ENCODE measurements at places on chromosomes 11 and 22.

GRCh38 chr11:32092581-32093170 is 1.8 kb downstream of the RCN1 start:
- no peak for DNase-seq
- H3K36me3 ChIP-seq: peaks cover 11% of the 10 kb centered on the region
- peaks cover 40% of the 10 kb centered on the region for H3K4me1 ChIP-seq
- peak overlapping the region; percentile 84 for H3K27ac ChIP-seq

DNA sequence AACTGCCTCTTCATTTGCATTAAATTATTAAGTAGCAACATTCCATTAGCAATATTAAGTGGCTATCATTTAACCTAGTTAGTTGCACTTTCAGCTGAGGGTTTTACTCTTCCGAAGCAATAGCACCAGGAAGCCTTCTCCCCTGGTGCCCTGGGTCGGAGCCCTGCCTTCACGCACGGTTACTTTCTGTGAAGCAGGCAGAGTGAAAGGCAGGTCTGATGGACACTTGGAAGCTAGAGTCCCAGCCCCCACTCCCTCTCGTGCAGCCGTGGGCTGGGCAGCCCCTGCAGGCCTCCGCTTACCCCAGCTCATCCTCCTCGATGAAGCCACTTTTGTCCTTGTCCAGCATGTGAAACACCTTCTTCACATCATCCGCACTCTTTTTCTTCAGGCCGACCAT is 2.0 kb downstream of the PVALB start:
- no peak overlapping the region for H3K27ac ChIP-seq
- peaks cover 46% of the 10 kb centered on the region for H3K27me3 ChIP-seq
- no peak for DNase-seq
- H3K4me1 ChIP-seq: no peaks in the 10 kb centered on the region

DNA sequence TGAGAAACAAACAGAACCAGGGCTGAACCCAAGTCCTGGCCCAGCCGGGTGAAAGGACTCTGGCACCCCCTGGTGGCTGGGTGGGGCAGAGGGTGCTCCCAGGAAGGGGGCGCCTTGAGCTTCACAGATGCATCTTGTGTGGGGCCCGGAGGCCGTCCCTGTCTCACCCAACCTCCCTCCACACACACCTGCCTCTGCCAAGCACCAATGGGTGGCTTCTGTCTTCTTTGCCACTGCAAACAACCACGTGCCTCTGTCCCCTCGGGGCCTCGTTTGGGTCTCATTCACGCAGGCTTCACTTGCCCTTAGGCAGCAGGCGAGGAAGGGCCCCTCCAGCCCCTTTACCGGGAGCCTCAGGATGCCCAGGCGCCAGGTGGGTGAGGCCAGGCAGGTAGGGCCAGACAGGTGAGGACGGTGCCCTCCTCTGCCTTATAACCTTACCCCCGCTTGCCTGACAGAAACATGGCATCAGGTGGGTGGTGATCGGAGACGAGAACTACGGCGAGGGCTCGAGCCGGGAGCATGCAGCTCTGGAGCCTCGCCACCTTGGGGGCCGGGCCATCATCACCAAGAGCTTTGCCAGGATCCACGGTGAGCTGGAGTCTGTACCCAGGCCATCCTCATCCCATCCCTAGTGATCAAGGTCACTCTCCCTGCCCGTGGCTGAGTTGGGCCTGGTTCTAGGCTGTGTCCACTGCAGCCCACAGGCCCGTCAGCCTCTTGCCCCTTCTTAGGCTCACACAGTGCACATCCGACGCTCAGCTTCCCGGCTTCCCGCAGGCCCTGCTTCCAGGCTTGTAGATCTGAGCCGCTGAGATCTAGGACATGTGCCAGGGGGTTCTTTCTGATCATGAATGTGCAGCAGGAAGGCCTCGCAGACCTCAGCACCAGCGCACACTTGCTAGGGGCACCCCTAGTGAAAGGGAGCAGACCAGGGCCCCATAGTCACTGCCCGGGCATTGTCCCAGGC is 17.2 kb downstream of the POLR3H start:
- peaks cover 9% of the 10 kb centered on the region for H3K4me1 ChIP-seq
- H3K27me3 ChIP-seq: no peaks in the 10 kb centered on the region
- no peak overlapping the region for H3K4me3 ChIP-seq
- H3K36me3 ChIP-seq: peaks cover 6% of the 10 kb centered on the region
- no peak overlapping the region for H3K27ac ChIP-seq

- peak overlapping the region; percentile 99 for H3K27ac ChIP-seq
- H3K4me1 ChIP-seq: peaks cover 73% of the 10 kb centered on the region
- peak overlapping the region; percentile 97 for H3K4me3 ChIP-seq
- no peaks in the 10 kb centered on the region for H3K27me3 ChIP-seq
- H3K36me3 ChIP-seq: no peaks in the 10 kb centered on the region
These were observed 14.7 kb downstream of the MIAT start for GRCh38 chr22:26672060-26672471.

DNA sequence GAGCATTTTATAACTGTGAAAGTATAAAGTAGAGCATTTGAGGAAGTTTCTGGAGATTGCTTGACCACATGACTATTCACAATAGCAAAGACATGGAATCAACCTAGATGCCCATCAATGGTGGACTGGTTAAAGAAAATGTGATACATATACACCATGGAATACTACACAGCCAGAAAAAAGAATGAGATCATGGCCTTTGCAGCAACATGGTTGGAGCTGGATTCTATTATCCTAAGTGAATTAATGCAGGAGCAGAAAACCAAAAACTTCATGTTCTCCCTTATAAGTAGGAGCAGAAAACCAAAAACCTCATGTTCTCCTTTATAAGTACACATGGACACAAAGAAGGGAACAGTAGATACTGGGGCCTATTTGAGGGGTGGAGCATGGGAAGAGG is 30.3 kb downstream of the UVRAG start:
- no peak overlapping the region for H3K27ac ChIP-seq
- peaks cover 18% of the 10 kb centered on the region for H3K4me1 ChIP-seq
- no peak for DNase-seq
- H3K36me3 ChIP-seq: no peaks in the 10 kb centered on the region

- H3K36me3 ChIP-seq: no peaks in the 10 kb centered on the region
- no peak overlapping the region for H3K4me3 ChIP-seq
- H3K27me3 ChIP-seq: no peaks in the 10 kb centered on the region
- no peak overlapping the region for H3K27ac ChIP-seq
- no peaks in the 10 kb centered on the region for H3K4me1 ChIP-seq
These were observed 1132.4 kb downstream of the BRD1 start for GRCh38 chr22:48695251-48695650.

GRCh38 chr11:119094816-119095065 is 6.9 kb downstream of the DPAGT1 start:
- peaks cover 29% of the 10 kb centered on the region for H3K36me3 ChIP-seq
- DNase-seq: peak; percentile 77
- no peaks in the 10 kb centered on the region for H3K27me3 ChIP-seq

DNA sequence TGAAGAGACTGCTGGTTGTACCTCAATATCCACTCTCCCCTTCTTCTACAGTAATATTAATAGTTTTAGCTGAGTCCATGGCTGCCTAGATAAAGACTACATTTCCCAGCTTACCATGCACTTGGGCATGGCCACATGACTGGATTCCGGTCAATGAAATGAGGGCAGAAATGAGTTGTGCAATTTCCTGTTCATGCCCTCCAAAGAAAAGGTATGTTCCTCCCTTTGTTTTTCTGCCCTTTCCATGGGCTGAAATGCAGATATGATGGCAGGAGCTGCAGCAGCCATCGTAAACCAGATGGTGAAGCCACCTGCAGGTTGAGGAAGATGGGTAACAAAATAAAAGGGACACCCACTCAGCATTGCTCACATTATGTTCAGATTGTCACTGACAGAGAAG is 15.3 kb upstream of the ELFN2 start:
- DNase-seq: no peak
- peaks cover 10% of the 10 kb centered on the region for H3K4me1 ChIP-seq
- peaks cover 5% of the 10 kb centered on the region for H3K36me3 ChIP-seq
- H3K27me3 ChIP-seq: peaks cover 16% of the 10 kb centered on the region
- H3K27ac ChIP-seq: peak overlapping the region; percentile 54

DNA sequence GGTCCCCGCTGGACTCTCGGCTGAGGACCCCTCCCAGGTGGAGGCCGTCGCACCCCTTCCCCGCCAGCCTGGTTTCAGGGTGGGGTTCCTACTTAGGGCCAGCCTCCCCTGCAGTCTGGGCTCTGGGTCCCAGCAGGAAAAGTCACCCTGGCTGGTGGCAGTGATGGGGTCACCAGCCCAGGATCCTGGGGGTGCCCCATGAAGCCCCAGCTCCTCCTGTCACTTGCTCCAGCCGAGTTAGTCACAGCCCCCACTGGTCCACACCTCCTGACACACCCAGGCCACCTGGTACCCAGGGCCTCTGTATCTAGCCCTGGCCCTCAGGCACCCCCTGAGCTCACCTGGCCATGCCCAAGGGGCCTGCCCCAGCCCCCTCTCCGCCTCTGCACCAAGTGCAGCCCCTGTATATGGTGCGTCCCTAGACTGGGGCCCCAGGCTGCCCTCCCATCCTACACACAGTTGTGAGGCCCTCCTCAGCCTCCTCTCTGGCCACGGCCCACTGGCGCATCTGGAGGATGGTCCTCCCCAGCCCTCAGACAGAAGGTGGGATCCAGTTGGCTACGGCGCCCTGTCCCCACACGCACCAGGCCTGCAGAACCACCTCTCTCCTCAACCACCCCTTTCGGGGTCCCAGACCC is 6.7 kb downstream of the PLXNB2 start:
- no peak for DNase-seq
- H3K4me3 ChIP-seq: no peak overlapping the region
- H3K4me1 ChIP-seq: no peaks in the 10 kb centered on the region
- H3K36me3 ChIP-seq: no peaks in the 10 kb centered on the region
- no peak overlapping the region for H3K27ac ChIP-seq

GRCh38 chr11:126720539-126721235 is 279.9 kb downstream of the KIRREL3 start:
- H3K36me3 ChIP-seq: no peaks in the 10 kb centered on the region
- no peak overlapping the region for H3K4me3 ChIP-seq
- H3K4me1 ChIP-seq: no peaks in the 10 kb centered on the region
- DNase-seq: no peak
- no peak overlapping the region for H3K27ac ChIP-seq

GRCh38 chr11:19392321-19392720 is 151.6 kb upstream of the E2F8 start:
- H3K27me3 ChIP-seq: peaks cover 9% of the 10 kb centered on the region
- H3K4me1 ChIP-seq: peaks cover 4% of the 10 kb centered on the region
- DNase-seq: no peak
- H3K27ac ChIP-seq: no peak overlapping the region

- H3K4me3 ChIP-seq: peak overlapping the region; percentile 31
- peaks cover 15% of the 10 kb centered on the region for H3K36me3 ChIP-seq
- H3K27ac ChIP-seq: peak overlapping the region; percentile 11
- peaks cover 23% of the 10 kb centered on the region for H3K4me1 ChIP-seq
- peak; percentile 68 for DNase-seq
These were observed 709.3 kb upstream of the CCDC179 start for GRCh38 chr11:23569547-23569946.

DNA sequence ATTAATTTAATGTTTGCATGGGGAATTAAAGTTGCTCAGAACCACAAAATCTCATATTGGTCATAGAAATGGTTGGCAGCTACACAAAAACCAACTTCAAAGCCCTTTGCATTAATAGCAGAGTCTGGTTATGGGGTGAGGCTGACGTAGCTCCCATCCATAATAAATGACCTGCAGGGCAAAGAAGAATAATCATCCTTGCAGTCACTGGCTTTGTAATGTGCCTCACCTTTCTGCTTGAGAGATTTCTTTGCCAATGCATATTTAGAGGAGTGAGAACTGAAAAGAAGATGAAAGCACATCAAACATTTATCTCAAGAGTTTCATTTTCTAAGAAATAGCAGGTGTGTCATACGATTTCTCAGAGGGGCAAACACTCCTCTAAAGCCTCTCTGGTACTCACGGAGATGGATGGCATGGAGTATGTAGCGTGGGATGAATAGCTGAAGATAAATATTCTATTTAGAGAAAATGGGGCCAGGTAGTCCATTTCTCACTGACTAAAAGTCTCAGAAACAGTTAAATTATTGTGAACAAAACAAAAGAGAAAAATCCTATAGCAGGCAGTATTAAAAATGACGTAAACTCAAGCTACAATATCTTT is 1491.9 kb downstream of the FAM181B start:
- DNase-seq: no peak
- H3K27me3 ChIP-seq: no peaks in the 10 kb centered on the region
- H3K27ac ChIP-seq: no peak overlapping the region

DNA sequence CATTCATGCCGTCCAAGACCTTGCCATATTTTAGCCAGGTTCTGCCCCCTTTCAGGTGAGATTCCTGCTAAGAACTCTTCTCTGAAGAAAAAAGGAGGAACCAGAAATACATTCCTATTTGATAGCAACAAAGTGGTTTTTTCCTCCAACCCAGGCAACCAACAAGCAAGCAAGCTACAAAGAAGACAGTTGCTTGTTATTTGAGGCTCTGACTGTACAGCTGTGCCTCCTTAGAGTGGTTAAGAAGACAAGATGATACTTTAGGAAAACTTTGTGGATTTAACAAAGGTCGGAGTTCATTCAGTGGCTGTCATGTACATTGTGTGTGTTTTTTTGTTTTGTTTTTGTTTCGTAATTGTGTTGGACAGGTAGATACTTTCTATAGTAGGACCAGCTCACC is 21.7 kb downstream of the TEAD1 start:
- no peaks in the 10 kb centered on the region for H3K4me1 ChIP-seq
- no peak overlapping the region for H3K4me3 ChIP-seq
- no peaks in the 10 kb centered on the region for H3K36me3 ChIP-seq
- no peak for DNase-seq
- H3K27ac ChIP-seq: no peak overlapping the region

DNA sequence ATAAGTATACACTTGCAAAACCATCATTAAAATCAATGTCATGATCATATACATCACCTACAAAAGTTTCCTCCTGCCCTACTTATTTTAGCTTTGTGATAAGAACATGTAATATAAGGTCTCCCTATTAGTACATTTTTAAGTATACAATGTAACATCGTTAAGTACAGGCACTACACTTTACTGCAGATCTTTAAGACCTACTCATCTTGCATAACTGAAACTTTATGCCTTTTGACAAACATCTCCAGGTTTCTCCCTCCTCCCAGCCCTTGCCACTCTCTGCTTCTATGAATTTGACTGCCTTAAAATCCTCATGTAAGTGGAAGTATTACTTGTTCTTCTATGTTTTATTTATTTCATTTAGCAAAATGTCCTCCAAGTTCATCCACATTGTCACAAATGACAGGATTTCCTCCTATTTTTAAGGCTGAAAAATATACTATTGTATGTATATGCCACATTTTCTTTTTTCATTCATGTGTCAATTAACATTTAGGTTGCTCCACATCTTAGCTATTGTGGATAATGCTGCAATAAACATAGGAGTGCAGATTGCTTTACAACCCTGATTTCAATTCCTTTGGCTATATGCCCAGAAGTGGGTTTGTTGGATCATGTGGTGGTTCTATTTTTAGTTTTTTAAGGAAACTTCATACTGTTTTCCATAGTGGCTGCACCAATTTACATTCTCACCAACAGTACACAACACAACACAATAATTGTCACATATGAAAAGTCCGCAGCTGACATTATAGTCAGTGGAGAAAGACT is 471.1 kb upstream of the ANO3 start:
- H3K27ac ChIP-seq: no peak overlapping the region
- H3K4me3 ChIP-seq: no peak overlapping the region
- peaks cover 6% of the 10 kb centered on the region for H3K36me3 ChIP-seq
- no peaks in the 10 kb centered on the region for H3K4me1 ChIP-seq
- no peaks in the 10 kb centered on the region for H3K27me3 ChIP-seq

Measured in natural killer cell treated with Interleukin-12 subunit alpha and Interleukin-12 subunit beta and Interleukin-15 and Interleukin-18, amount 100 ng/mL, for 72 hours (primary cell).